ENCODE measurements at places on chromosomes 3 and 15. TPM values are rescaled to one million over a fixed set of nuclear protein-coding genes. Genes with fewer than 3 reads are reported as not detected.

The SEMA3B gene
- 4.9 TPM for total RNA-seq

The TMOD2 gene
- total RNA-seq = 0.72 TPM

The CIDEC gene
- total RNA-seq = not detected

The TRH gene
- total RNA-seq = not detected

The GNAT1 gene
- total RNA-seq = not detected

The MFGE8 gene
- total RNA-seq = 67.1 TPM

The CTXND1 gene
- not detected for total RNA-seq

The RAB7A gene
- total RNA-seq = 50.8 TPM

Data from NCI-H460 (cell line).